Stimulated activated CD8-positive, alpha-beta memory T cell treated with anti-CD3 and anti-CD28 coated beads, Interleukin-4, amount 100 ng/mL, for 48 hours (primary cell): ENCODE measurements at places on chromosomes 6 and 20.

GRCh38 chr6:3247255-3248146, 11.2 kb upstream of the PSMG4 start:
- no peak for DNase-seq

DNA sequence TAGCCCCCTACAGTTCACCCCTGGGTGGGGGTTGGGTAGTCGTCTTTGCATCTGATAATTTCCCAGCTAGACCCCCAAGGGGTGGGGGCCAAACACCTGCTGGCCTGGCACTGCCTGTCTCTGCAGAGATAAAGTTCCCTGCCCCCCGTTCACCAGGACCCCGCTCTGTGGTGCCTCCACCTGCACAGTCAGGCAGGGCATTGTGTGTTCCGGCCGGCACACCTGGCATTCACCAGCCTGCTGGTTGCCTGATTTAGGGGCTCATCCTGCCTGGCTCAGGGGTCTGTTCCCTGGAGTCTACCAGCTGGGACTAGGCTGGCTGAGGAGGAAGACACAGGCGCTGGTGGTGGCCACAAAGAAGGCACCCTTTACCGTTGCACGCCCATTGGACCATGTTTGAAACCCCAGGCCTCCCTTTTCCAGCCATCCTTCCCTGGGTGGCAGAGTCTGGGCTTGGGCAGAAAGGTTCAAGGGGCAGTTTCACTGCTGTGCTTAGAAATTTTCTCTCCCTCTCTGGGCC, 30.8 kb upstream of the SCRT2 start:
- no peak for DNase-seq

DNA sequence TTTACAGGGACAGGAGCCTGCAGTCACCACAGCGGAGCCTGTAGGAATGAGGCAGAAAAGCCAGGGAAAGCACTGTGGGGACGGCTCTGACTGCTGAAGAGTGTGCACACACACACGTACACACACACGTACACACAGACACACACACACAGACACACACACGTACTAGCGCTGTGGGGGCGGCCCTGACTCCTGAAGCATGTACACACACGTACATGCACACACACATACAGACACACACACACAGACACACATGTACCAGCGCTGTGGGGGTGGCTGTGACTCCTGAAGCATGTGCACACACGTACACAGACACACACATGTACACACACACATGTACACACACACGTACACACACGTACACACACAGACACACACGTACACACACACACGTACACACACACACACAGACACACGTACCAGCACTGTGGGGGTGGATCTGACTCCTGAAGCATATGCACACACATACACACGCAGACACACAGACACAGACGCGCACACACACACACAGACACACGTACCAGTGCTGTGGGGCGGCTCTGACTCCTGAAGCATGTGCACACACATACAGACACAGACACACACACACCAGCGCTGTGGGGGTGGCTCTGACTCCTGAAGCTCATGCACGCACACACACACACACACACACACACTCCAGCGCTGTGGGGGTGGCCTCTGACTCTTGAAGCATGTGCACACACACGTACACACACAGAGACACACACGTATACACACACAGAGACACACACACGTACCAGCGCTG, 127.3 kb downstream of the DLL1 start:
- DNase-seq: no peak

- no peak for DNase-seq
Measured at GRCh38 chr20:21508230-21509078, 5.4 kb downstream of the NKX2-2 start.
